ENCODE measurements at places on chromosomes 5 and 9.

DNA sequence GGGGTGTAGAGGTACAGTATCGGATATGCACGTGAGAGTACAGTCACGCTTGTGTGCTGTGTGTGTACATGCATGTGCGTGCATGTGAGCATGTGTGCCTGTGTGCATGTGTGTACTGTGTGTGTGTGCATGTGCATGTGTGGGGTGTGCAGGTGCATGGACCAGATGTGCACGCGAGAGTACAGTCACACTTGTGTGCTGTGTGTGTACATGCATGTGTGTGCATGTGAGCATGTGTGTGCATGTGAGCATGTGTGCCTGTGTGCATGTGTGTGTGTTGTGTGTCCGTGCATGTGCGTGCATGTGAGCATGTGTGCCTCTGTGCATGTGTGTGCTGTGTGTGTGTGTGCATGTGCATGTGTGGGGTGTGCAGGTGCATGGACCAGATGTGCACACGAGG, 10.3 kb downstream of the SLC6A19 start:
- DNase-seq = no peak

GRCh38 chr5:124888622-124889485, 142.4 kb upstream of the ZNF608 start:
- no peak for DNase-seq

DNA sequence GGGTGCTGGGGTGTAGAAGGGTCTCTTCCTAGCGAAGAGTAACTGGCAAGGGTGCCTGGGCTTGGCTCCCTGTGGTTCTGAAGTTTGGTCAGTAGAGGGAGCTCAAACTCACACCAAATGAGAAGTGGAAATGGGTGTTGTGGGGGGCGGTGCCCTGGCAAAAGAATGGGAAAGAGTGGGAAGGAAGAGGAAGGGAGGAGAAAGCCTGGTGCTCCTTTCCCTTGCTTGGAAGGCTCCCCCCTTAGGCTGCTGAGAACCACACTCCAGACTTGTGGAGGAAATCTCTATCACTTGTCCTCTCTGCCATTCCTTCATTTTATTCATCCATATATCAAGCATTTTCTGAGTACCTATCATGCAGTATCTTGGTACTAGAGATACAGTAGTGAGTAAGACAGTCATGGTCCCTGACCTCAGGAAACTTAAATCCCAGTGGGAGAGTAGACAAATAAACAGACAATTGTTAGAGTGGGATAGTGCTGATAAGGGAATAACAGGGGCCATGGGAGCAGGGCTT, 13.0 kb downstream of the SLC4A9 start:
- peak; percentile 39 for DNase-seq

DNA sequence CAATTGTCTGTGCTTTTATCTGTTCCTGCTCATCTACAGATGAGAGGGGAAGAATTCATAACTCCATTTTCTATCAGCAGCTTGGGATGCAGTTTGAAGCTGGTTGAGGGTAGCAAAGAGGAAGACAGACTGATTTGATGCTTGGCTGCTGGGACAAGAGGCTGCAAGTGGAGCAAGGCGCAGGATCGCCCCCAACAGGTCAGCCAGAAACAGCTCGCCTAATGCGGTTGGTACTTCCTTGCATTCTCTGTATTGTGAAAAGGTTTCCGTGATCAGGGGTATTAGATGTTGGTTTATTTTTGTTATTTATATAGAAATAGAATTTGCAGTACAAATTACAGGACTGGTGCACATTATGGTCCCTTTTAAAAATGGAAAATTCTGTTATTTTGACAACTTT, 40.6 kb downstream of the ZNF883 start:
- DNase-seq = no peak

- DNase-seq = no peak
These were observed 126.7 kb downstream of the MTX3 start for GRCh38 chr5:79864364-79864763.

GRCh38 chr9:123660691-123661466, 269.0 kb downstream of the DENND1A start:
- DNase-seq = no peak

DNA sequence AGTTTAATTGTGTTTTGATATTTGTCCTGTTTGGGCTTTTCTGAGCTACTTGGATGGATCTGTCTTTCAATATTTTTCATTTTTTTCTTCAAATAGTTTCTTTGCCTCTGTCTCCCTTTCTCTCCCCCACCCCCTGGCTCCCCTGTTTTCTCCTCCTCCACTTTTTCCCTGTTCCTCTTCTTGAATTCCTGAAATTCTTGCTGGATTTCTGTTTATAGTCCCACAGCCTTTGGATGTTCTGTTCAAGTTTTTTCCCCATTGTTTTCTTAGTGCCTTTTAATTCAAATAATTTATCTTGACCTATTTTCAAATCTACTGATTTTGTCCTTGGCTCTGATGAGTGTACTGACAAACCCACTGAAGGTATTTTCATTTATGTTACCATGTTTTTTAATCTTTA, 113.0 kb downstream of the VPS13A start:
- no peak for DNase-seq

DNA sequence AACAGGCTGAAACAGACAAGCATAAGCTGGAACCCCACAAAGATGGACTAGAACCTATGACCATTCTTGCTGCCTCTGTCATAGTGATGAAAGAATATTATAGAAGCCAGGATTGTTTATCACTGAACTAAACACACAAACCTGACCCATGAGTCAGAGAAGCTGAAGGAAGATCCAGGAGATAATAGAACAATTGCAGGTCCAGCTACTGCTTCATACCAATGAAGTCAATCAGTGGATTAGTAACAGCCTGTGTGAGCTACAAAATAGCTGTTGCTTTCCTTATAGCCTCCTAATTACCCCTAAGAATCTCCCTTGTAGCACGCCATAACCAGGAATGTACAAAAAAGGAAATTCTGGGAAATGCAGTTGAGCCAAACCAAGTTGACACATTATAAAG, 459.9 kb upstream of the ZNF462 start:
- no peak for DNase-seq

- no peak for DNase-seq
These were observed 42.7 kb downstream of the IQGAP2 start for GRCh38 chr5:76445830-76446229.

DNA sequence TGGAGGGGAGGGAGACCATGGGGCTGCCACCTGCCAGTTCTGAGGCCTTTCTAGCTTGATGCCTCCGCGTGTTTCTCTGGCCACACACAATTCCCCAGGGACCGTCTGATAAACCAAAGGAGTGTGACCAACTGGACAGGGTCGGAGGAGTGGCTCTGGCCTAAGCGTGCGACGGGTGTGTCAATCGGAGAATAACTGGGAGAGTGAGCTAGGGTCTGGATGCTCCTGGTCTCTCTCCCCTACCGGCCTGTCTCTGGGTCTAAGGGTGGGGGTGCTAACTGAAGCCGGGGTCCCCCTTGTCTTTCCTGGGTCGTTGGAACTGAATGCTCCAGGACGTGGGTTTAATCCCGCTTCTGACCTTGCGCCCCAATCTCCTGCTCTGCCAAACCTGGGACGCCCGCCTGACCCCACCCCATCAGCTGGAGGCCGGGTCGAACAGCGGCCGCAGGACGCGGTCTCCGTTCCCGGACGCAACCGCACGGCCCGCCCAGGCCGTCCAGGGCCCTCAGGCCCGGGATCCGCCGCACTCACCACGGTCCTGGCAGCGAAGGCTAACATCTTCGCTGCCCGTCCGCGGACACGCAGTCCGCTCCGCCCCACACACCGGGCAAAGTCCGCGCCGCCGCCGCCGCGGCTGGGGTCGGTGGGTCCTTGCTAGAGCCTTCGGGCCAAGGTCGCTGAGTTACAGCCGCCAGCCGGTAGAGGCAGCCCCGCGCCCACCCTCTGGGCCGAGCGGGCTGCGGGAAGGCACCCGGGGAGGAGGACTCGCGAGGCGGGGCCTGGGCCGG, 447 bp downstream of the CRAT start:
- DNase-seq = peak; percentile 54

DNA sequence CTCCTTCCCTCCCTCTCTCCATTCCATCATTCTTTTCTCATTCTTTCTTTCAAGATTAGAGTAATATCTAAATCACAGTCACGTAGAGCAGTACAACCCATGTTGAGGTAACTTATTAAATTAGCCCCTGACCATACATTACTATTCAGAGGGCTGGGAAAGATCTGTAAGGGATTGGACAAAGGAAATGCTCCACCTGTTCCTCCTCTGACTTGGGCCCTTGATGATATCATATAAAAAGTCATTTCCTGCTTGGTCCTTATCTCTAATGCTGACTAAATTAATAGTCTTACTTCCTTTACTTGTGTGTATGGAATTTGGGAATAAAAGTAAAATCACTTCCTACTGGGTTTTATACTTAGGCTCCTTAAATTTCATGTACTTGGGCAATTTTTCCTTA, 40.8 kb downstream of the SNX18 start:
- no peak for DNase-seq

- DNase-seq = no peak
These were observed 14.3 kb upstream of the GPX3 start for GRCh38 chr5:151005950-151006576.

GRCh38 chr9:68780720-68781119, 75.7 kb downstream of the PIP5K1B start:
- DNase-seq = no peak

DNA sequence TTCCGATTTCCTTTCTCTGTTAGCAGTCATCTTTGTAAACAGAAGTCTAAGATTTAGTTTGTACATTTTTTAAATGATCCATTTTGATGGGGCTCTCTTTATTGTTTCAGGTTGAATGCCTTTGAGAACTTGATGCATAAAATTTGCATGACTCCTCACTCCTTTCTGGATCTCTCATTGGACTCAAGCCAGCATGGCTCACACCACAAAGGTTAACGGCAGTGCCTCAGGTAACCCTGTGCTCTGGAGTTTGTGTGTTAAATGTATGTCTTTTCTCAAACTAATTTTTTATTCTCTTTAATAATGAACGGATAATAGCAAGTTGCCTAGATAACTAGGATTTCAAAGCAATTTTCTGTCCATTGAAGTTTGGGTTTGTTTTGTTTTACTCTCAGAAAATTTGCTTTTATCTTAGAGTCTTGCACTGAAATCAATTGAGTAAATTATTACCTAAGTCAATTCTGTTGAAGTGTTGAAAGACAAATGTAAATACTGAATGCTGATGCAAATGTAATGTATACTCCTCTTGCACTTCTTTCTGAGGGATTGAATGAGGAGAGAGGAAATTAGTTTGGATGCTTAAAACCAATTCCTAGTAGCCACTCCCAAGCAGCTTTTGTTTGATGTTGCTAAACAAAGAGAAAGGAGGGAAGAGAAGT, 164.6 kb upstream of the DMRT1 start:
- no peak for DNase-seq

GRCh38 chr5:33291216-33292000, 149.4 kb upstream of the TARS1 start:
- no peak for DNase-seq

- DNase-seq = no peak
These were observed 311.2 kb downstream of the KCTD16 start for GRCh38 chr5:144481861-144482260.

DNA sequence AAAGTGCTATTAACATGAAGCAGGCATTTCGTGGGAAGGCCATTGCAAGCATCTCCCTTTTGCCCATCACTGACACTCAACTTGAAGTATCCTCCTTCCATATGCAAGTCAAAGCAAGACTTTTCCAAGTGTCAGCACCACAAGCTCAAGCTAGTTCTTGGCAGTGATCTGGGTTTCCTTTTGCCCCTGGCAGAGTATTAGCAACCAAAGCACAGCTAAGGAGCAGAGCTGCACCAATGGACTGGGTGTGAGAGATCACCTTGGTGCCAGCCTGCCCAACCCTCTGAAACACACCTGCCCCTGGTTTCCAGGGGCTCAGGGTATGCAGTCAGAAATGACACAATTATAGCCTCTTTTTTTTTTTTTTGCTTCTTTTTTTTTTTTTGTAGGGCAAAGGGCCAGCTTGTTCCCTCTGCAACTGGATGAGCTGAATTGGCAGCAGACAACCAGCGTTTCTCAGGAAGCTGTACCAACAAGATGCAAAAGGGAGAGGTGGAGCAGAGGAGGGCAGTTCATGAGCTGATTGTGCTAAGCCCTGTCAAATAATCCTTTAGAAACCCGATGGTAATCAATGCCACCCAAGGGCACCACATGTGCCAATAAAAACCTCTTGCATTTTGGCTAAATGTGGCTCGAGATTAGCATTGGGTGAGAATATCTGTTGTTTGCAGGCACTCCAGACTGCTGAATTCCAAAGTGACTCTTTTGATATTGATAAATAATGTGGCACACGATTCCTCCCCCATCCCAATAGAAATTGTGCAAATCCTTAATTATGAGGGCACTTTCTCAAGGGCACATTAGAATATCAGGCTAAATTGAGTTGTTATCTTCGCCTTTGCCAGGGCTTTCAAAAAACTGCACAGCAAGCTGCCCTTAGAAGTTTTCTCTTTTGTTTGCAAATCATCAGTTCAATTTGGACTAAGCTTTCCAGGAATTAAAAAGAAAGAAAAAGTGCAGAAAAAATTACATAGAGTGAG, 192.4 kb downstream of the GAS1 start:
- no peak for DNase-seq

GRCh38 chr9:111001526-111001925, 36.7 kb downstream of the LPAR1 start:
- DNase-seq = no peak

GRCh38 chr5:44797841-44798240, 10.9 kb upstream of the MRPS30 start:
- no peak for DNase-seq

DNA sequence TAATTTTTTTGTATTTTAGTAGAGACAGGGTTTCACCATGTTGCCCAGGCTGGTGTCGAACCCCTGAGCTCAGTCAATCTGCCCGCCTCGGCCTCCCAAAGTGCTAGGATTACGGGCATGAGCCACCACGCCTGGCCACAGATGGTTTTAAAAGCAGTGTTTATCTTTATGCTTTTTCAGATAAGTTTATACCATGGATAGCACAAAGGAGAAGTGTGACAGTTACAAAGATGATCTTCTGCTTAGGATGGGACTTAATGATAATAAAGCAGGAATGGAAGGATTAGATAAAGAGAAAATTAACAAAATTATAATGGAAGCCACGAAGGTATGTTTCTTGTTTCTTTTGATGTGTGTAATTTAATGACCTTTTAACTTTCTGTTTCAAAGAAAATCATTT, 35.1 kb downstream of the POLK start:
- DNase-seq = no peak

DNA sequence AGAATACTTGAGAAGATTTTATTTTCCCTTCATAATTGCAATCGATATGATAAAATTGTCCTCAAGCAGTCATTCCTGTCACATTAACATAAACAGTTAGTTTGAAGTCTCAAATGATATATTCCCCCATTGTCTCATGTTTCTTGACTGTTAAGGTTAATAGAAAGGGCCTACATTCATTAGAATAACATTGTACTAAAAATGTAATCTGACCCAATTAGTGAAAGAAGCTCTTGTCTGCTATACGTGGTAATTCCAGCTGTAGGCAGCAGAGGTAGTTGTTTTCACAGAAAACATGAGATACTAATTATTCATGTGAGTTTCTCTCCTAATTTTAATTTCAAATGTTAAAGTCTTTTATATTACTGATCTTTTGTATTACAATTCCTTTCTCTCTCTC, 25.9 kb upstream of the AP3B1 start:
- DNase-seq = peak; percentile 22

DNA sequence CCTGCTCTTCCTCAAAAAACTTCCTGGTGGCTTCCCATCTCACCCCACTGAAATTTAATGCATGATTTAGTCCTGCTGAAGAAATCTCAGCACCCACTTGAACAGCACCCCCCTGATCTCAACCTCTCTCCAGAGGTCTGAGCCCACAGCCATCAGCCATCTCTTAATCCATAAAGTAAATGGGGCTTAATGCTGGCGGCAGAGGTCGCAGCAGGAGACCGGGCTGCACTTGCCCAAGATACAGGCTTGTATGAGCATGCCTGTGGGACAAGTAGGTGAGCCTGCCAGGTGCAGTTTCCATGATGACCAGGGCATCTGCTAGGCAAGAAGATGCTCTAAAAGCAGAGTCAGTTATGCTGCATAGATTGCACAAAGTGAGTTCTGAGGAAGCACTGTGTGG, 52.4 kb upstream of the CTXN3 start:
- DNase-seq = no peak
